ENCODE measurements at places on chromosomes 4 and X.

DNA sequence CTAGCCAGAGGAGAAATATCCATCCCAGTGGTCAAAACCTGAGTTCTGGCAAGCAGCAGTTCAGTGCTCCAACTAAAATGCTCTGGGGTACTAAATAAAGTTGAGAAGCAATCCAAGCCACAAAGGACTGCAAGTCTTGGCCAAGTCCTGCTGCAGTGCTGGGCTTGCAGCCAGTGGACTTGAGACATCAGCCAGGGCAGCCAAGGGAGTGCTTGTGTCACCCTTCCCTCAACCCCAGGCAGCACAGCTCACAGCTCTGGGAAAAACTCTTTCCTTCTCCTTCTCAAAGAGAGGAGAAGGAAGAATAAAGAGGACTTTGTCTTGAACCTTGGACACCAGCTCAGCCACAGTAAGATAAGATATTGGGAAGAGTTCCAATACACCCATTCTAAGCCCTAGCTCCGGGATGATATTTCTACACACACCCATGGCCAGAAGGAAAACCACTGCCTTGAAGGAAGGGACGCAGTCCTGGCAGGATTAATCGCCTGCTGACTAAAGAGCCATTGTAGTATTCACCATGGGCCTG, 99.8 kb downstream of the PTCHD1 start:
- no peak for DNase-seq

GRCh38 chrX:57587607-57588006, 4.2 kb upstream of the ZXDB start:
- DNase-seq: no peak

DNA sequence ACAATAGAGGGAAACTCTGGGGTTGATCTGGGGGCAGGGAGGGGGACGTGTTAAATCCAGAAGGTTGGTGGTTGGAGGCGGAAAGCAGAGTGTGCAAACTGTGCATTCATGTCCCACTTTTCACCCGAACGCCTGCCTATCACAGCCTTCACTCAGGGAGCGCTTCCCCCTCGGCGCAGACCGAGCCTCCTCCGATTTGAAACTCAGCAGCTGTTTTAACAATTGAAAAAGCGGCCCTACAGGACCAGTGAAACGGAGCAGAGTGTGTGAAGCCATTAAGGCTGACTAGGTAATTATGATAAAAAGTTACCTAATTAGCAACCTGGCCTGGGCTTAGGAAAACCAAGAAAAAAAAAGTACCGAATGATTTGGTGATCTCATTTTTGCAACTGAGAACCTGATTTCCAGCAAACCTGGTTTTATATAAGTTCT, 685 bp upstream of the NDNF start:
- DNase-seq: no peak

- DNase-seq: no peak
Measured at GRCh38 chr4:53185869-53186585, 179.8 kb downstream of the SCFD2 start.

- DNase-seq: no peak
Measured at GRCh38 chrX:5683996-5684395, 544.7 kb downstream of the NLGN4X start.

- no peak for DNase-seq
Measured at GRCh38 chr4:98185279-98185678, 42.0 kb upstream of the STPG2 start.

DNA sequence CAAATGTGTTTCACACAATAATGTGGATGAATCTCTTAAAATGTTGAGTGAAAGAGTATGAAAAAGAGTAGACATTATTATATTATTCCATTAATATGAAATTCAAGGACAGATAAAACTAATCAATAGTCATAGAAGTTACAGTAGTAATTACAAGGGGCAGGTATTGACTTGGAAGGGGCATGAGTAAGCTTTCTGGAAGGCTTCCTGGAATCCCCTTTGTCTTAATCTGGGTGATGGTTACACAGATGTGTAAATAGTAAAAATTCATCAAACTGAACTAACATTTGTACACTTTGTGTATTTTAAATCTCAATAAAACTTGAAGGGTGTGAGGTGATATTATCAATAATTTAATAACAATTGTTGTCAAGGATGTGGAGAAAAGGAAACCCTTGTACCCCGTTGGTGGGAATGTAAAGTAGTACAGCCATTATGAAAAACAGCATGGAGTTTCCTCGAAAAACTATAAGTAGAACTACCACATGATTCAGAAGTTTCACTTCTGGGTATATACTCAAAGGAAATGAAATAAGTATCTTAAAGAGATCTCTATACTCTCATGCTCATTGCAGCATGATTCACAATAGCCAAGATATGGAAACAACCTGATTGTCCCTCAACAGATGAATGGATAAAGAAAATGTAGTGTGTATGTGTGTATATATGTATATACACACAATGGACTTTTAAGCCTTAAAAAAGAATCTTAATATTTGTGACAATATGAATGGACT, 96.9 kb upstream of the MID1IP1 start:
- no peak for DNase-seq

DNA sequence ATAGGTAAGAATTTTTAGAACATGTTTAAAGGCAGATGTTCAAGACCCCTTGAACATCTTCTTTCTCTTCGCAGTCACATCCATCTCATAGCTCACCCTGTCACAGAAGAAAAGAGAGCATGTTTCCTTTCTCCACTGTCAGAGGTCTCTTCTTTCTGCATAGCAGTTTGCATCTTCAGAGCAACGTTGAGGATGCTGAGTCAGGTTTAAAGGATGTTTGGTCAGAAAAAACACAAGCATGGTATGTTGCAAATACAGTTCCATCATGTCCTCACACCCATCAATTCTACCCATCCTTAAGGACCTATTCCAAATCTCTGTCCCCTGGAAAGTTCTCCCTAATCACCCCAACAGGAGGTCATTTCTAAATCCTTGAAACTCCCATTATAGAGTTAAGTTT, 84.8 kb downstream of the STOX2 start:
- DNase-seq: no peak

DNA sequence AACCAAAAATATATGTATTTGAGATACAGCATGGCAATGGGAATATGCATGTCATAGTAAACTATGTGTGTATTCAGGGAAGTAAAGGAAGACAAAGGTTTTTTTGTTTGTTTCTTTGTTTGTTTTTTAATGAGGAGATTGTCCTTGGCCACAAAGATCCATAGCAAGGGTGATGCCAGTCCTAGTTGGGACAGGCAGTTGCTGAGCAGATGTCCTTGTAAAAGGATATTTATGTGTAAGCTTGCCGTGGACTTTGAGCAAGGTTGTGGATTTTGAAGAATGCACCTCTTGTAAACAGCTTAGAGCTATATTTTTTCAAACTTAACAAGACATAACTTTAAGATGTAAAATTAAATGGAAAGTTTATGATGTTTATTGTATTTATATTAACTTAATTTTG, 69.9 kb upstream of the GABRE start:
- no peak for DNase-seq

GRCh38 chr4:105558277-105558676, 5.9 kb downstream of the ARHGEF38 start:
- DNase-seq: no peak

DNA sequence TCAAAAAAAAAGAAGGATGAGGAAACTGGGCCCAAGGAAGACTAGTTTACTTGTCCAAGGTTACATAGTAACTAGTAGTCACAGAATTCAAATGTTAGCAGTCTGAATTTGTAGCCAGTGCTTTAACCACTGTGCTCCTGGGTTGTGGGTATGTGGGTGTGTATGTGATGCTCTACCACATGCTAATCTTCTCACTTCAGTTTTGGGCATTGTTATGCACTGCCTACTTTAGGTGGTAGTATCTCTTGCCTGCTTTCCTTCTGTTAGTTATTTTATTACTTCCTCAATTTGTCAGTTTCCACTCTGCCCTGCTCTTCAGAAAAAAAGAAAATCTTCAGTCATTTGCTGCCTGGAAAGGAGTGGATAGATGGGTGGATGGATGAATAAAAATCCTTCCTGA, 219.2 kb downstream of the RPA4 start:
- DNase-seq: no peak

- no peak for DNase-seq
Measured at GRCh38 chr4:43846111-43846587, 602.5 kb downstream of the KCTD8 start.

DNA sequence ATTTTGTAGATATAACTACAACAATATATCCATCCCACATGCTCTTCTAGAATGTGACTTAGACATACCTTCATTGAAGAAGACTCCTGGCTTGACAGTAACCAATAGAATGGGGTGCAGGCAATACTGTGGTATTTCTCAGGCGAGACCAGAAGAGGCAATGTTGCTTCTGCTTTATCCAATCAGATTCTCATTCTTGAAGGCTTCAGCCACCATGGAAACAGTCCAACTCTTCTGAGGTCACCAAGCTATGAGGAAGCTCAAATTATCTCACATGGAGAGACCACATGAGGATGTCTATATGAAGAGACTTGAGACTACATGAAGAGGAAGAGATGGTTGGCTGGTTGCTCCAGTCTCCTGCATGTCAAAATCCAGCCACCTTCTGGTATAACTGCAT, 469.9 kb downstream of the PCDH10 start:
- no peak for DNase-seq

DNA sequence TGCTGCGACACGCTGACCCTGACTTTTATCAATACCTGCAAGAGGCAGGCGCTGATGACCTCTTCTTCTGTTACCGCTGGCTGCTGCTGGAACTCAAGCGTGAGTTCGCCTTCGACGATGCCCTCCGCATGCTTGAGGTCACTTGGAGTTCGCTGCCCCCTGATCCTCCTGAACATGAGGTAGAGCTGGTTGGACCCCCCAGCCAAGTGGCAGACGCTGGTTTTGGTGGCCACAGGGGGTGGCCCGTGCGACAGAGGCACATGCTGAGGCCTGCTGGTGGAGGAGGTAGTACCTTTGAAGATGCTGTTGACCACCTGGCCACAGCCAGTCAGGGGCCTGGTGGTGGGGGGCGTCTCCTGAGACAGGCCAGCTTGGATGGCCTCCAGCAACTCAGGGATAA, 14.2 kb upstream of the RBM3 start:
- DNase-seq: no peak

DNA sequence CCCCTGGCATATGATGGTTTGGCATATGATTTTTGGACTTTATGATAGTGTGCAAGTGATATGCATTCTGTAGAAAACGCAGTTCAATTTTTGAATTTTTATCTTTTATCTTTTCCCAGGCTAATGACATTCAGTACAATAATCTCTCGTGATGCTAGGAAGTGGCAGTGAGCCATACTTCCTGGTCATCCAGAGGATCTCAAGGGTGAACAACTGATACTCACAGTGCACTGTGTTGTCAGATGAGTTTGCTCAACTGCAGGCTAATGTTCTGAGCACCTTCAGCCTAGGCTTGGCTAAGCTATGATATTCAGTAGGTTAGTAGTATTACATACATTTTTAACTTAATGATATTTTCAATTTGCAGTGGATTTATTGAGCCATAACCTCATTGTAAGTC, 405.3 kb downstream of the PCDH7 start:
- no peak for DNase-seq

GRCh38 chrX:39840133-39840532, 257.6 kb downstream of the BCOR start:
- DNase-seq: no peak

GRCh38 chr4:83362492-83363329, 28.1 kb upstream of the HPSE start:
- DNase-seq: no peak

GRCh38 chrX:44344194-44344593, 722 bp upstream of the EFHC2 start:
- peak; percentile 30 for DNase-seq

DNA sequence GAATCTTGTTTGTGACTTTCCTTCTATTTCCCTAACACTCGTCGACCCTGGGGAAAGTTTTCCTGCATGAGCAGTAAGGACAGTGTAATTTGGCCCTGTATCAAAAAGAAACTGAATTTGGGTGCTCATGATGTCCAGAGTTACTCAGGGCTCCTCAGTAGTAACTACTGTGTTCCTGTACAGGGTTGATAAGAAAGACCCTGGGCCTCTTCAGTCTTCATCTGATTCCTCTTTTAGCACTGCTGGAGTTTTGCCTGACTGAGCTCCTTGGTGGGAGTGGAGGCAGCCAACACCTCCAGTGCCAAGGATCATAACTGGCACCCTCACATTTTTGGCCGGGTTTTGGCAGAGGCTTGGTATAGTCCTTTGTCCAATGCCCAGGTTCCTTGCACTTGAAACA, 7.1 kb upstream of the AREG start:
- no peak for DNase-seq

- DNase-seq: no peak
Measured at GRCh38 chr4:41590591-41590990, 52.6 kb downstream of the LIMCH1 start.

DNA sequence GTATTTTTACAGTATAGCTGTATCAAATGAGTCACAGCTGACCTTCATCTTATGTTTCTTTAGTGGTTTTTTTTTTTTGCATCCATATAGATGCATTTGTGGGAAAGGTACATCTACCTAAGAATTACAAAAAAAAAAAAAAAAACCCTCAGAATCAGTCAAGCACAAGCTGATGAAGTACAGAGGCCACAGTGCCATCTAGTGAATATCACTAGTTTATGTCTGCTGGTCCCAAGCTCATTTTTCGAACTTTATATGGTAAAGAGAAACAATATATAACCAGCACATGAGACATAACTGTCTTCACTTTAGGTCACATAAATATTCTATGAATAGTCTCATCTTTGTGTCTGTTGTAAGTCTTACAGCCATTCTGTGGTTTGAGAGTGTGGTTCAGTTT, 220.1 kb downstream of the DLG3 start:
- DNase-seq: no peak

GRCh38 chrX:41164449-41164848, 79.2 kb downstream of the USP9X start:
- no peak for DNase-seq

DNA sequence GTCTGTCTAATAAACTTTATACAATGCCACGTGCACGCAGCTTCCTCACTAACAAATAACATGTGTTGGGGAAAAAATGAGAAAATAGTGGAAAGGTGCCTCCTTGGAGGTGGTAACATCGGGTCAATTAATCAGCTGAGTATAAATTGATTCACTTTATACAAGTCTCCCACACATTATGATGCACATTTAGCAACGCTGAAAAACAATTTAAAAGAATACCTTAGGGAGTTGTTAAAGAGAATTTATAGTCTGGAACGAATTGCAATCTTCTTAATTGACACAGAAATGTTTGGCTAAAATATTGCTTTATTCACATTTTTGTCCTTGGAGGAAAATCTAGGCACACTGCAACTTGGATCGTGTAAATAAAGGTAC, 84.2 kb downstream of the HPRT1 start:
- no peak for DNase-seq

DNA sequence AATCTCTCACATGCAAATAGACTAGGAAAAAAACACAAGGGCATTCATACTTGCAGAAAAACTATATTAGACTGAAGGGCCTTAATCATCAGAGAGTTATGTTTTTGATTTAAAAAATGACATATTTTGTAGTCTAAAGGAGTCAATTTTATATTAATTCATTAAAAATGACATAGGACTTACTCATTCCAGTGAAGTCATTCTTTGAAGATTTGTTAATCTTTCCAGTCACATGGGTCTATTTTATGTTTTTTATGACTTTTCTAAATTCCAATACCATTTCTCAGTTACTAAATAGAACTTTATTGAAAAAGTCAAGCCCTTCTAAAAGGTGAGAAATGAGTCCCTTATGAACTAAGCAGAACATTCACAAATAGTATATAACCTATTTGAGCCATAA, 743.8 kb upstream of the INTU start:
- no peak for DNase-seq

Measured in activated T-helper 1 cell treated with anti-CD3 and anti-CD28 coated beads, Interleukin-2, amount 50 U/mL, for 16 hours (primary cell).